COR-L47 (cell line): ENCODE measurements at places on chromosomes 13 and 19.

DNA sequence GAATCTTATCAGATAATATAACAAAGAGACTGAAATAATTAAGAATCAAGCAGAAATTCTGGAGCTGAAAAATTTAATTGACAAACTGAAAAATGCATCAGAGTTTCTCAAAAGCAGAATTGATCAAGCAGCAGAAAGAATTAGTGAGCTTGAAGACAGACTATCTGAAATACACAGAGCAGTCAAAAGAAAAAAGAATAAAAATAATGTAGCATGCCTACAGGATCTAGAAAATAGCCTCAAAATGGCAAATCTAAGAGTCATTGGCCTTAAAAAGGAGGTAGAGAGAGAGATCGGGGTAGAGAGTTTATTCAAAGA, 39.2 kb downstream of the CAB39L start:
- DNase-seq: no peak

GRCh38 chr13:30892966-30893365, 13.1 kb upstream of the MEDAG start:
- DNase-seq: no peak

GRCh38 chr13:81171065-81171647, 830.2 kb upstream of the SPRY2 start:
- peak; percentile 43 for DNase-seq

DNA sequence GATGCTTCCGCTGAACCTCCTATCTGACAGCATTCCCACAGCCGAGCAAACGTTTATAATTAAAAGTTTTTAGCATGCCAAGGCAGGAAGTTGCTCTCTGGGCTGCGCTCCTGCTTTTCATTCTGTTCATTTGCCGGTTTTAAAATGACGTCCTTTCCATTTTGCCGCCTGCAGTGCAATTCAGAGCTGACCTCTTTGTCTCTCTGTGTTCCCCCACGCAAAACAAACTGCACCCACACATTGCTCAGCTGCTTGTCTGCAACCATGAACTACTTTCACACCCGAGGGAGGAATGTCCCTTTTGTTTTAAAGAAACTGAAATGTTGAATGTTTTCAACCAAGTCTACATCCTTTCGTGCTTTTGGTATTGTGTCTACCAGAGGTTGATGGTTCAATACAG, 416.5 kb downstream of the EFNB2 start:
- DNase-seq: no peak

DNA sequence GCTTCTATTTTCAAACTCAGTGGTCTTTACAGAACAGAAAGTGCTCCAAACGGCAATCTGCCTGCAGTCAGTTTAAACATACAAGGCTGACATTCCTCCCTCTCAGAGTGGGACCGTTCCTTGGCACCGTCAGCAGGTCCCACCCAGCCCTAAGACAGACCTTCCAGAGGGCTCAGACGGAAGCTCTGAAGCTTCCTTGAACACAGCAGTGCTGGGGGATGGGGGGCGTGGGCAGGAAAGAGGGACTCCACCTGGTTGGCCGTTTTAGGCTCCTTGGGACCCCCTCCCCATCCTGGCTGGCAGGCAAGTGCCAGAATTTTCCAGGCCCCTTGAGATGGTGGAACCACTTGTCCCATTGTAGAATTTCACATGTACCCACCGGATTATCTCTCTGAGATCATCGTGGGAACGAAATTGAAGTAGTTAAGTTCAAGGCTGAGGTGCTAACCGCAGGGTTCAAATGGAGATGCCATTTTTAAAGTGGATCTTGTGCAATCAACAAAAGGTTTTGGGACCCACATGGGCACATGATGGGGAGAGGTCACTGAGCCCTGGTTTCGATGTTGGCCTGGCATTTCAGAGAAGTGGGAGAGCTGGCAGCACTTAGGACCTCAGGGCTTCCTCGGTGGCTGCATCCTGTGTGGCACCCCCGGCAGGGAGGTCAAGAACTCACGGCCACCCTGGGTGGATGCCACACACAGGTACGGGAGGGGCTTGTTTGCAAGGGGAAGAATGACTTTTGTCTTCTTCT, 46.2 kb downstream of the KLF2 start:
- no peak for DNase-seq

DNA sequence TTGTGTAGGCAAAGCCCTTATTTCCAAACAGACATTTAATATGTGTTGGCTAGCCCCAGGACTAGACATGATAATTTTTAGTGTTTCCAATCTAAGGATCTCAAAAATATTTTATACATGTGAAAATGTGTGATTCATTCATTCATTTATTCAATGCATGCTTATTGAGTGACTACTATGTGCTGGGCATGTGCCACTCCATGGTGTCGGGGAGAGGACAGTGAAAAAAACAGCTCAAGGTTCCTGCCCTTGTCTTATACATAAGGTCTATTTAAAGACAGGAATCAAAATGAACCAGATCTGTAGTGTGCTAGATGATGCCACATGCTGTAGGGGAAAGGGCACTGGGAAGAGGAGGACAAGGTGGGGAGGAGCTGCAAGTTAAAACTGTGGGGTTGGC, 36.5 kb downstream of the GJA3 start:
- DNase-seq: no peak

GRCh38 chr19:6773323-6773931, 919 bp downstream of the VAV1 start:
- DNase-seq: no peak

- DNase-seq: no peak
Measured at GRCh38 chr19:3620145-3620816, 6.3 kb downstream of the CACTIN start.

GRCh38 chr19:16032509-16033135, 43.7 kb upstream of the TPM4 start:
- DNase-seq: no peak

DNA sequence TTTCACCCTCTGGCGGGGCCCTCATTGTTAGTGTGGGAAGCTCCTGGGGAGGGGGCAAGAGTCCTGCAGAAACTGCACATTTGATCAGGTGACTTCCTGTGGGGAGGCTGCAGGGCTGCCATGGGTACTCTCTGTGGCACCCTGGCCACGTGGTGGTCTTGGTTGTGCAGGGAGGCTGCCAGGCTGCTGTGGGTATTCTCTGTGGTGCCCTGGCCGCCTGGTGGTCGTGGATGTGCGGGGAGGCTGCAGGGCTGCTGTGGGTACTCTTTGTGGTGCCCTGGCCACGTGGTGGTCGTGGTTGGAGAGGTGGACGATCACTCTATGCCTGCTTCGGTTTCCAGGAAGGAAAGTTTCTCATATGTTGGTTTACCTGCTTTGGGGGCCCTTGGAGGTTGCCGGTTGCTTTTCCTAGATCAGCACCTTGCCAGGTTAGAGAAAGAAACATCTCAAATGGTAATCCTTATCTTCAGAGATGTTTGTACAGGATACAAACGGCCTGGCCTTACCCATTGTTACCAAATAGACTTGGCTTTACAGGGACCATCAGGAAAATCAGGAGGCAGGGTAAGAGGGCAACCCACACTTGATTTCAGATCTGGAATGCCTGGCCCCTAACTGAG, 22.9 kb downstream of the TEX29 start:
- DNase-seq: no peak

GRCh38 chr13:104206450-104207044, 1140.3 kb upstream of the SLC10A2 start:
- DNase-seq: peak; percentile 48

DNA sequence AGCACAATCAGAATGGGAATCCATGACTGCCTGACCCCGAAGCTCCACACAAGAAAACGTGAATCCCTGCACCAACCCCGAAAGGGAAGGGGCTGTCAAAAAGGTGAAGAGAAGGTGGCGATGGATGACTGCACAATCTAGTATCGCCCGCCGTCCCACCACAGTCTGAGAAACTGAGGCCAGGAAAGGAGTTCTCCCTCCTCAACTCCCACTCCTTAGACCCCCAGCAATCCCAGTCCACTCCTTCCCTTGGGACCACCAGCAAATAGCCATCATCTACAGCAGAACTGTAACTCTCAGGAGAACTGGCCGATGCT, 451 bp downstream of the NOSIP start:
- no peak for DNase-seq

DNA sequence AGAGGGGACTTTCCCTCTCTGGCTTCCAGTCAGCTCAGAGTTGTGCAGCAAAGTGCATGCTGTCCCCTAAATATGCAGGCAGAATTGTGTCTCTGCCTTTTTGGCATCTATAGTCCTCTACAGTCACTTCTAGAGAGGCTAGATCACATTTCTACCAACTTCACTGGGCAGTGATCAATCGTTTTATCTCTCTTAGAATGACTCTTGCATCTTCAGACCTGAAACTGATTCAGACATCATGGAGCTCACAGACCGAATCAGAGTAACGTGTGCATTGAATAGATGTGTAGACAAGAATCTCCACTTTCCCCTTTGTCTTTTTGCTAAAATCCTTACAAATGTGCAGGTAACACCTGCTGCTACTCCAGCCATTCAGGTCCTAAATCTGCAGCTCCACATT, 6.2 kb downstream of the ZNF253 start:
- DNase-seq: no peak

- peak; percentile 42 for DNase-seq
Measured at GRCh38 chr13:25372284-25373081, 709 bp downstream of the ATP8A2 start.

DNA sequence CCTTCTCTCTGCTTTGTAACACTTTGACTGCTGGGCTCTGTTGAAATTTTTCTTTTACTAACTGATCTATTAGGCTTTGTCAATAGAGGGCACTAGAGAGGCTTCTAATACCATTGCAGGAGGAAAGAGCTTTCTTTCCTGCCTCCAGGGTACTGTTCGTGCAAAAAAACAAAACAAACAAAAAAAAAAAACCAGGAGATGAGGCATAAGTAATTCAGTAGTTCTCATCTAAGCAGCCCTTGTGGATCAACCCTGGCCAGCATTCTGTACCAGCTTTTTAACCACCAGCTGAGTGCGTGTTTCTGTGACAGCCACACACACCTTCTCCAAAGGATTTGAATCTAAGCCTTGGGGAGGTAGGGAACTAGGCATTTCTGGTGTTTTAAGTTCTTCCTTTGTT, 1707.6 kb upstream of the SLC10A2 start:
- peak; percentile 41 for DNase-seq

GRCh38 chr13:43572656-43573360, 214.0 kb downstream of the ENOX1 start:
- DNase-seq: no peak

GRCh38 chr19:13173139-13173737, 23.0 kb downstream of the IER2 start:
- no peak for DNase-seq

DNA sequence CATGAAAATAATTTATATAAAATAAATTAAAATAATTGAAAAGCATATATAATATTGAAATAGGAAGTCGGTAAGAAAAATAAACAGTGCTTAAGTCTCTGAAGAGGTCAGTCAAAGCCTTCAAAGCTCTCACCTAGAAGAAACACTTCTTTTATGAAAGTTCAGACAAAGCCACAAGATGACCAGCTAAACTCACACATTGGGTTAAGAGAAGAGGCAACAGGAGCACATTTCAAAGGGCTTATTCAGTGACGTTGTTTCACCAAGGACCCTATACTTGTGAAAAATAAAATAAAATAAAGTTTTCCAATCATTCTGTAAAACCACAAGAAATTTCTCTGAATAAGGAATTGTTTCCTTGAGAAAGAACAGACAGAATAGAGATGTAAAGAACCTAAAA, 2.5 kb upstream of the ITM2B start:
- no peak for DNase-seq

DNA sequence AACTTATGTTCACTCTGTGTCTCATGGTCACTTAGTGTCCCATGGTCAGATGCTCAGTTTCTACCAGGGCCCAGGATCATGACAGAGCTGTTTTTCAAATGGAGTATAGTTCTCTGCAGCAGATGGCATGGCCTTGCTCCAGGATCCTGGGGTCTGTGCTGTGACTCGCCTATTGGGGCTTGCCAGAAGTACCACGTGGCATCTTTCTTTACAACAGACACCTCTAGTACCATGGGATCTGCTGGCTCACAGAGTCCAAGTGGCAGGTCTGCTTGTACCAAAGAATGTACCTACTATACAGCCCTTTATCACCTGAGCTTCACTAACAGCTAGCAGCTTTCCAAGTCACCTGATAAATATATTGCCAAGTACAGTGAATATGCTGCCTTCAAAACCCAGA, 6.0 kb upstream of the RNF6 start:
- no peak for DNase-seq

- DNase-seq: no peak
Measured at GRCh38 chr19:50387868-50388245, 3.7 kb downstream of the POLD1 start.

DNA sequence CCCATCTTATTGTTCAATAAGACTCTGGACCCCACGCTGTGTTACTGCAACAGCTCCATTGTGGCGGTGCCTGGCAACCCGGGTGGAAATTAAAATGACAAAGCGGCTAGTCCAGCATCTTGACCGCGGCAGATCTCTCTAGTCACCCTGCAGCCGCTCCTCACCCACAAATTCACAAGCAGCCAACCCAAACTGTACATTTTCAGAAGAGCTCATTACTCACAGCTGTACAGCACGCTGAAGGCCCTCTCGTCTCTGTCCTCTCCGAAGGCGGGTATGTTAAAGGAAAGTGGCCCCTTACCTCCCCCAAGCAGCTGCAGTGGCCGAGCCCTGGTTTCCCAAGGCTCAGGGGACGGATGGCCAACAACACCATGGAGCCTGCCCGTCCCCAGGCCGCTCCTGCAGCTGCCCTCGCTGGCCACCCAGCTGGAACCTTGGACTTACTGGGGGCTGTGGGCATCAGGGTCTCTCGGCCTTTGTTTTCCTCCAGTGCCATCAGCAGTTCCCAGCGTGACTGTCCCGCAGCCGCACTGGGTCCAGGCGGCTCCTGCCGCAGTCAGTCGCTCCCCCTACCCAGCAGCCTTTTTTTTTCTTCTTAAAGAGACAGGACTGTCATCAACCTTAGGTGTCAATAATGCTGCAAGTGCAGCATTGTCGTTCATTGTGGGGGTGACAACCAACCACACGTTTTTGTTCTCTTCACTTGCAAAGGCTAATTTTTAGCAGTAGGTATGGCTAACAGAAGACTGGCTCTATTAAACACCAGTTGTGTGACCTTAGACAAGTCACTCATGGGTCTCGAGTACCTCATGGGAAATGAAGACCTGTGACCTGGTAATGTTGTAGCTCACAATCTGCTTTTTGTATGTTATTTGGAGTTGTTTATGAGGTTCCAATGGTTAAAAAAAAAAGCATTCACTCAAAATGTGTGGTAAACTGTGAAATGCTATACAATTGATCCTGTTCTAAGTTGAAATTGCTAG, at the start of gene SACS:
Gene SACS (minus strand): TSS at position 532 of the 983 bp plus-strand sequence. CDS start 22,463 bp downstream, outside the sequence.
- DNase-seq: peak; percentile 77

- DNase-seq: no peak
Measured at GRCh38 chr19:45164577-45165335, 4.0 kb upstream of the NKPD1 start.

DNA sequence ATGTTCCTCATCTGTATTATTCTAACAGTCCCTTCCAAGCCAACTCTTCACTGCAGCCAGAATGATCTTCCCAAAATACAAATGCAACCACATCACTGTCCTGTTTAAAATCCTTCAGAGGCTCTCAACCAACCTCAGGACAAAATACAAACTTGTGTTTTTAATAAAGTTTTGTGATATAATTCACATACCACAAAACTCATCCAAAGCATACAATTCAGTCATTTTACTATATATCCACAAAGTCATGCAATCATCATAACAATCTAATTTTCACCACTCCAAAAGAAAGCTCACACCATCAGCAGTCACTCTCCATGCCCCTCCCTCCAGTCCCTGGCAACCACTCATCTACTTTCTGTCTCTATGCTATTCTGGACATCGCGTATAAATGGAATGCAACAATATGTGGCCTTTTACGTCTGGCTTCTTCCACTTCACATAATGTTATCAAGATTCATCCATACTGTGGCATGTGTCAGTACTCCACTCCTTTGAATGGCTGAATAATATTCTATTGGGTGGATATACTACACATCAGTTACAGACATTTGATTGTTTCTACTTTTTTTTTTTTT, 81.7 kb upstream of the DOCK9 start:
- no peak for DNase-seq
